HCT116 (cell line): ENCODE measurements at places on chromosomes 3 and 15.
A peak's percentile ranks its signal among the peaks of the same experiment; 100 is the strongest.

GRCh38 chr15:96500508-96500907 is 170.0 kb downstream of the NR2F2 start:
- DNase-seq, result no peak

DNA sequence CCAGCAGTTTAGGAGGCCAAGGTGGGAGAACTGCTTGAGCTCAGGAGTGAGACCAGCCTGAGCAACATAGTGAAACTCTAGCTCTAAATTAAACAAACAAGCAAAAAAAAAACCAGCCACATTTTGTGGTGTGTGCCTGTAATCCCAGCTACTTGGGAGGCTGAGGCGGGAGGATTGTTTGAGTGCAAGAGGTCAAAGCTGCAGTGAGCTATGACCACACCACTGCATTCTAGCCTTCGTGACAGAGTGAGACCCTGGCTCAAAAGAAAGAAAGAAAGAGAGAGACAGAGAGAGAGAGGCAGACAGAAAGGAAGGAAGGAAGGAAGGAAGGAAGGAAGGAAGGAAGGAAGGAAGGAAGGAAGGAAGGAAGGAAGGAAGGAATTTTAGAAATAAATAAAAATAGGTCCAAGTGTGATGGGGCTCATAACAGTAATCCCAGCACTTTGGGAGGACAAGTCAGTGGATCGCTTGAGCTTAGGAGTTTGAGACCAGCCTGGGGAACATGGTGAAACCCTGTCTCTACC is 38.7 kb upstream of the LRIG1 start:
- no peak for DNase-seq

GRCh38 chr15:79505956-79506355 is 73.8 kb downstream of the MINAR1 start:
- no peak for DNase-seq

DNA sequence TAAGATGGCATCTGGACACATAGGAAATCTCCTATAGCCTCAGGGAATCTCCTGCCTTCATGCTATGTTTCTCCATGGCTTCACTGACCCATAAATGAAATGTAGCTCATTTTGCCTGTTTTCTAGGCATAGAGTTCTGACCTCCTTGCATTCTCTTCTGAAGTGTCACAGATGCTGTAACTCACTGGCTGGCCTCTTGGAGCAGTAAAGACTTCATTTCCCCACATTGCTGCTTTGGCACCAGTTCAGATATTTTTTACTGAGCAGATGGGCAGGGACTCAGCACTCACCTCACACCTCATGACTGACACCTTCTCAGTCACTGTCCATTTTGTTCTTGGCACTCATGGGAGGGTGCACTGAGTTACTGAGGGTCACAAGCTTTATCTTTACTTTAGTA is 286.7 kb upstream of the TGFBR2 start:
- peak; percentile 73 for DNase-seq

DNA sequence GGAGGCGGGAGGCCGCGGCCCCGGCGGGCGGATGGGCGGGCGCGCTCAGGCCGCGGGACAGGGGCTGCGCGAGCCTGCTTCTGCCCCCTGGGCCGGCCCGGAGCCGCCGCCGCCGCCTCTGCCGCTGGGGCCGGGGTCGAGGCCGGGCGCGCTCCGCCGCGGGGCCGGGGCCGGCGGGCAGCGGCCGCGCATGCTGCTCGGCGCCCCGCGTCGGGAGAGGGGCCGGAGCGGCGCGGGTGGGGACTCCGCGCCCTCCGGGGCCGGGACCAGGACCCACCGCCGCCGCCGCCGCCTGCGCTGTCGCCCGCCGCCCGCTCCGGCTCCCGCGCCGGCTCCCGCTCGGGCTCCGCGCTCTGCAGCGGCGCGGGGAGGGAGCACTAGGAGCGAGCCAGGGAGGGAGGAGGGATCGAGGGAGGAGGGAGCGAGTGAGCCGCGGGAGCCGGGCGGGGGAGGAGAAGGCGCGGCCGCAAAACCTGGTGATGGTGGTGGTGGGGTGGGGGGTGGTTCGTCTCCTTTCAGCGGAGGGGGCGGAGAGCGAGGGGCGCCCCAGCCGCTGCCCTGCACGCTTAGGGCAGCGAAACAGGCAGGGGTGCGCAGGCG is at the start of gene LINGO1:
Gene LINGO1, minus strand, starts transcription at position 379 of the 600 bp plus-strand sequence. CDS start 597 bp downstream, outside the sequence.
- no peak for DNase-seq

- DNase-seq, result no peak
Observed at GRCh38 chr15:96460106-96460505, 129.6 kb downstream of the NR2F2 start.

- no peak for DNase-seq
Observed at GRCh38 chr15:92417716-92418115, 24.0 kb downstream of the ST8SIA2 start.

DNA sequence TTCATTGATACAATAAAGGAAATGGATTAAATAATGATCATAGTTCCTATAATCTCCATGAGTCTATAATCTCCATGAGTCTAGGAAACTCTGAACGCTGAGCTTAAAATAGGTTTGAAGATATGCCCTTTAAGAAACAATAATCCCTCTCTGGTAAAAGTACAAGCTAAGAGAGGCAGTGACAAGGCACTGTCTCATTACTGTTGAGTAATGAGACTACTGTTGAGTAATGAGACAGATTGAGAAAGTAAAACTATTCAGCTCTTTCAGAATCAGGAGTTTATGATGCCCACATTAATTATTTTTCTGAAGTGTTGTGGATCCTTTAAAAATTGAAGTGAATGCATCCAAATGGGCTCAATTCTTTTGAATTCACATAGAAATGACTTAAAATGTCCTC is 235.5 kb upstream of the THRB start:
- DNase-seq, result no peak

DNA sequence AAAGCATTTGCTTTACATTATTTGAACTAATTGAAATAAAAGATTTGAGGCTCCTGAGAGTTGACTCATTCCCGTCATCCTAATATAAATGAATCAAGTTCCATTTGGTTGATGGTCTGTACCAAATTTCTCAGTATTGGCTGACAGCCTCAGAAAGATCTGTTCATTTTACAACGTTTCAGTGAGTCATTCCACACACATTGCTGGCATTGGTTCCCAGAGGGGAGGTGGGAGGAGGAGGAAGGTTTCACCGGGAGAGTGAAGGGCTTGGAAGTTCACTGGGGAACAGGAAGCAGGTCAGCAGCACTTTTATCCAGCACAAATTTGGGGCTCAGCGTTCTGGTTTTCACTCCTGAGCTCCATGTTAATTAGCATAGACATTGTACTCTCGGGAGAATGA is 176.7 kb upstream of the CADPS start:
- DNase-seq, result no peak

DNA sequence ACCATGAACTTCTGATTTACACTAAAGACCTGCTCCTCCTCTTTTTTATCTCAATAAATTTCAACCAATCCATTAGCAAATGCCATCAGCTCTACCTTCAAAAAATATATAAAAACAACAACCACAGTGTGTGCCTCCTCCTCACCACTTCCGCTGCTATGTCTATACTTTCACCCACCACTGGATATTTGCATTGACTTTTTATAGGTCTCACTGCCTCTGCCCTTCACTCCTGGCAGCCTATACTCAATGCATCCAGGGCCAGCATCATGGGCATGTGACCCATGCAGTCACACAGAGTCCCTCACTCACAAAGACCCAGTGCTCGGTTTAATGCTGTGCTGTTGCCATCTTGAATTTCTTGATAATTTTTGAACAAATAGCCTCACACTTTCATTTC is 53.5 kb upstream of the CCDC54 start:
- no peak for DNase-seq

- no peak for DNase-seq
Observed at GRCh38 chr3:2156244-2156847, 57.7 kb downstream of the CNTN4 start.

GRCh38 chr15:44501768-44502366 is 35.1 kb upstream of the EIF3J start:
- peak; percentile 4 for DNase-seq

GRCh38 chr3:112030901-112031300 is 3.6 kb upstream of the TMPRSS7 start:
- no peak for DNase-seq

- no peak for DNase-seq
Observed at GRCh38 chr3:46889381-46890110, 12.0 kb downstream of the PTH1R start.

GRCh38 chr15:64695561-64695992 is 79.8 kb downstream of the RBPMS2 start:
- no peak for DNase-seq

DNA sequence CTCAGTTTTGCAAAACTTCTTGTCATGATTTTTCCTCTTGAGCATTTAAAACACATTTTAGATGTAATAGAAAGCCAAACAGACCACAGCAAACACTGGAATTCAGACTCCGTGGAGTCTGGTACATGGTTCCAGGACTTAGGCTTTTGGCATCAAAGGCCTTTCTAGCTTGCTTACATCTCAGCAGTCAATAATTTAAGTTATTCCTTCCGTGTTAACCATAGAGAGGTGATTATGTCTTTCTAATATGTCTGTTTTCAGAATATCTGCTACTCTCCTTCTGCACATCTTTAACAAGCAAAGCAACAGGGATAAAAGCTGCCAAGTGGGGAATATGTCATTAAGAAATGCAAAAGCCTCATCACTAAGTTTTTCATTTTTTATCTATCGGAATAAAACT is 171.7 kb upstream of the CRBN start:
- DNase-seq, result no peak

- DNase-seq, result no peak
Observed at GRCh38 chr15:73323374-73323955, 45.3 kb downstream of the HCN4 start.

- no peak for DNase-seq
Observed at GRCh38 chr3:46538803-46539442, 27.2 kb downstream of the LRRC2 start.

GRCh38 chr3:97901313-97902248 is 70.7 kb downstream of the RIOX2 start:
- no peak for DNase-seq

GRCh38 chr3:71511037-71511436 is 72.5 kb downstream of the FOXP1 start:
- DNase-seq, result no peak

- DNase-seq, result peak; percentile 19
Observed at GRCh38 chr3:108552267-108553159, 36.7 kb downstream of the CIP2A start.

GRCh38 chr3:105963161-105963560 is 94.3 kb upstream of the CBLB start:
- no peak for DNase-seq

GRCh38 chr3:53073553-53074365 is 27.9 kb upstream of the SFMBT1 start:
- DNase-seq, result no peak

- DNase-seq, result no peak
Observed at GRCh38 chr15:49656734-49657133, 35.9 kb downstream of the DTWD1 start.

DNA sequence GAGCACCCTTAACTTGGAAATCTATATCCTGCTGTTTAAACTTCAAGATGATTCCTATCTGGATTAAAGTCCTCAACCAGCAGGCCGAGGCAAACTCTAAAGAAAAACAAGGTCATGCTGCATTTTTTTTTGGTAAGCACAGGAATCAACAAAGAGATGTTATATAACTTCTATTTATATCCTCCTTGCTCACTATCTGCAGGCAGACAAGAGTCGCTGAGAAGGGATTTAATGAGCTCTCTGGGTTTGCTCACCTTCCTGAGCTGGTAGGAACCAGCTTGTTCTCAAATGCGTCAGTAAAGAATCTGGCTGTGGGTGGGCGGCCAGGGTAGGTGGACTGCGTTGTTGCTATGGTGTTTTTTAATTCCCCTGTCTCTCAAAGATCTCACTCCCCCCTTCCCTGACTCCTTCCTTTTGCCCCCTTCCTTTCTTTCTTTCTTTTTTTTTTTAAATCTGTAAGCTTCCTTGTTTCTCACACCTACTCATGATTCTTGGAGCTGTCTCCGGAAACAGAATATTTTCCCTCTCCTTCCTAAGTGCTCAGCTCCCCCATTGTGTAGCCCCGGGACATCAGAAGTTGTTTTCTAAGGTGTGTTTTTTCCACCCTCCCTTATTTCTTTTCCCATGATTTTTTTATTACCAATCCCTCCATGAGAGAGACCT is 228.8 kb upstream of the BHLHE40 start:
- DNase-seq, result no peak

GRCh38 chr3:171181907-171182690 is 155.6 kb upstream of the SLC2A2 start:
- no peak for DNase-seq

DNA sequence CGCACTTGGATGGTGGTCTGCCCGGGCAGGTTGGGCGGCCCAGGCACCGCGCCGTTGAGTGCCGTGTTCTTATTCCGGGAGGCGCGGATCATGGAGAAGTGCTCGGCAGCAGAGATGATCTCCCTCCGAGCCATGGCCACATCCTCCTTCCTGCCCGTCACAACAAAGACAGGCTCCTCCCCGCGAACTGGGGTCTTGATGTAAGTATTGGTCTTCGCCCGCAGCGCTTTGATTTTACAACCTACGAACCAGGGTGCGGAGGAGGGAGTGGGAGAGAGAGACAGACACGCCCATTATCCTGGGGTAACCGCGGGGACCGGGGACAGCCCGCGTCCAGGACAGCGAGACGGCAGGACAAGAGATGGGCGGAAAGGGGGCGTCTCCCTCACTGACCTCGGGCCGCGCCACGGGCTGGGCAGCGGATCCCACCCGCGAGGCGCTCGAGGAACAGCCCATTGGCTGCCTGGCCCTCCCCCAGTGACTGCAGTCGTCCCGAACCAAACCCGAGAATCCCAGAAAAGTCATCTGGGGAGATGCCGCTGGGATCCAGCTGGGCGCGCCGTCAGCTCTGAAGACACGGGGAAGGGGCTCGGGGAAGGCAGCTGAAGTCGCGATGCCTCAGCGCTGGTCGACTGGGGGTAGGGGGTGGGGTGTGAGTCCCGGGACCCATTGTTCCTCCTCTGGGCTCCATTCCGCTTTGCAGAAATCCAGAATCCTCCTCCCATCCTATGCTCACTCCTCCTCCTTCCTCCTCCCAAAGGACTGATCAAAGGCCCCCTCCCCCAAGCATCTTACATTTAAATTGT is 1.2 kb downstream of the MEX3B start:
- DNase-seq, result no peak

- no peak for DNase-seq
Observed at GRCh38 chr15:32993285-32993684, 201.2 kb downstream of the FMN1 start.

DNA sequence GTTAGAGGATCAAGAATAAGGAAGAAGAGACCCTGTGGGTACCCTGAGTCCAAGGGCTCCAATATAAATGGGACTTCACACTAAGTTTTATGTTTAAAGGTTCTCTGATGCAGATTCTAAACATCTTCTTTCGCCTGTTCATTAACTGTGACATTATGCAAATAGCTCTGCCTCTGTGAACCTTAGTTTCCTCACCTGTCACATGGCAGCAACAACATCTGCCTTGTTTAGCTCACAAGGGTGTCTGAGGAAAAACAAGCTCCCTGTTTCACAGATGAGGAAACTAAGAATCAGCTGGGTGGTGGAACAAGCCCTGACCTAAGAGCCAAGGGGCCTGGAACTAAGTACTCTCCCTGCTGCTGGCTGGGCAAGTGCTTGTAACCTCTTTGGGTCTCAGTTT is 40.8 kb downstream of the GOLGA6L1 start:
- no peak for DNase-seq

- DNase-seq, result no peak
Observed at GRCh38 chr3:46859001-46859710, 4.1 kb downstream of the MYL3 start.
